ENCODE measurements at places on chromosomes 6 and 20.

GRCh38 chr6:14759976-14760672 lies 485.7 kb upstream of the JARID2 start:
- DNase-seq = no peak

DNA sequence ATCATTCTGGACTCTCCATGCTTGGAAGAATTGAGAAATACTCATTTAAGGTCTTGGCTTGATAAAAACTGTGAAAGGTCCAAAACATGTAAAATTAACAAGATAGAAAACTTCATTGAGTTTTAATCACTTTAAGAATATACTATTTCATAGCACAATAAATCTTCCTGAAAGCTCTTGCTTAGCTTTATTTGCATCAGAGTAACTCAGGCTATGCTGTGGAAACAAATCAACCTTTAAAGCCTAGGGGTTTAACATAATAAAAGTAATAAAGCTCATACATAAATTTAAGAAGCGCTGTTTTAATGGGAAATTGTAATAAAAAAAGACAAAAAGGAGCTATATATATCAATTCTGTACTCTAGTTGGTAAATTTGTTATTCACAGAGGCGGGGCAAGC lies 77.2 kb upstream of the PTCHD4 start:
- no peak for DNase-seq

- no peak for DNase-seq
Observed at GRCh38 chr6:83467620-83468036, 36.8 kb upstream of the ME1 start.

GRCh38 chr6:13439644-13440043 lies 47.8 kb downstream of the GFOD1 start:
- no peak for DNase-seq

DNA sequence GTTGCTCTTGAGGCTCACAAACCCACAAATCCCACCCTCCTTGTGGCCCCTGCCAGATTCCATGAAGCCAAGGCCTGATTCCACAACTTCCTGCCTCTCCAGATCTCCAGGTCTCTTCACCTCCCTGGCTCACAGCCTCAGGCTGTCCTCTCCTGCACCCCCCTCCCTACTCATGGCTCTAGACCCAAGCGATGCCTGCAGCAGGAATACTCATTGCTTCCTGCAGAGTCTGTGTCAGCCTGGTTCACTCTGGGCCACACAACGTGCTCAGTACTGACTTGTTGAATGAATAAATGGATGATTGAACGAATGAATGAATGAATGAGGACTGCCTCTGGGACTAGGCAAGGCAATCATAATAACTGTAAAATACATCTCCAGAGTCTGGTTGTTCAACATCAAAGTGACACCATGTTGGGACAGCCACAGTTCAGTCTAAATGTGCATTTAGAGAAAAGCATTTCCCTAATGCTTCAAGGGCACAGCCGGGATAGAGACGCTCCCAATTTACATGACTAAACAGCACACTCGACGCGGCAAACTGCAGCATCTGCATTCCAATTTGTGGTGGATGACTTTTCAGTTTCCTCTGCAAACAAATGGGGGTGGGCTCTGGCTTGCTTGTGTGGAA lies 139.9 kb downstream of the GRM4 start:
- DNase-seq = no peak

DNA sequence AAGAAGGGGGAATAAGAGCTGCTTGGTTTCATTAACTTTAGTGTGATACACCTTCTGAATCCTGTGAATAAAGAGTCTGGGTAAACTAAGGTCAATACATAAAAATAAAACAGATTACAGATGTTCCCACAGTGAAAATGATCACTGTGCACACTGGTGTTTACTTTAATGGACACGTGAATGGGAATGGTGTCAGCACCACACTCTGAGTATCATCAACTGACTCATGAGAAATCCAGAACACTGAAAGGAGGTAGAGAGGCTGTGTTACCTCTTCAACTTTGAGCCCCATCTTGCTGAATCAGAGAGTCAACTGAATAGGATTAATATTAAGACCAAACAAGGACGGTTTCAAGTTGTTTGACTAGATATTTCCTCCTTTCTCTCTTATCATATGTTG lies 75.0 kb downstream of the ELOVL4 start:
- no peak for DNase-seq

DNA sequence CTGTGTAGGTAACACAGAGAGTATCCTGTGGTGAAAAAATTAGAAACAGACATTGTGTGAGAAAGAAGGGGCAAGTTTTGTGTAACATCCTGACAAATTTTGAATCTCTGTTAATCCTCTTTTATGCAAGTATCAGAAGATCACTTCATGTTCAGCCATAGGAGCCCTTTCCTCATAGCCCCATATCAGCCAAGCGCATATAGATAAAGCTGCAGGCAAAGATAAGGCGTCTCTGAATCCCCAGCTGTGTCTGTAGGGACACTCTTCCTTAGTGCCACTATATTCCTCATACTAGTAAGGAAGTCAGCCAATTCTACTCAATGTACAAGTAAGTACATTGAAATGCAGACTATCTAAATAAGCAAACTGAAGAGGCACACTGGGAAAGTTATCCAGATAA lies 22.3 kb downstream of the HTR1E start:
- DNase-seq = no peak

- DNase-seq = no peak
Observed at GRCh38 chr20:19830211-19830785, 72.2 kb downstream of the RIN2 start.

GRCh38 chr6:157912326-157912725 lies 69.3 kb upstream of the SYNJ2 start:
- no peak for DNase-seq

GRCh38 chr6:114121913-114122662 lies 151.1 kb upstream of the HDAC2 start:
- DNase-seq = no peak

DNA sequence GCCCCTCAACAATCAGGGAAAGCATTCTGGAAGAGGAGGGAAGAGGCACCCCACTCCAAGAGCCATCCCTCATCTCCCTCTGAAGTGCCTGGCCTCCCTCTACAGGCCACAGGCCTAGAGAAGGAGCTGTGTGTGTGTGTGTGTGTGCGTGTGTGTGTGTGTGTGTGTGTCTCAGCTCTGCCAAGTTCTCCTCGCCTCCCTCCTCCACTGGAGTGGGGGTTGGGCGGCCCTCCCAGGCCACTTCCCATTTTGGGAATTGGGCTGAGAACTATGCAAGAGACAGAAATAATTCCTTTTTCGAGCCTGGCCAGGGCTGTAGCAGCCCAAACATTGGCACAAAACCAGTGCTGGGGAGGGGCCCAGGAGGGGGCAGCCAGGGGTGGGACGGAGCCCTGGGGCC lies 35.7 kb downstream of the KCNB1 start:
- DNase-seq = no peak

GRCh38 chr6:53728570-53729194 lies 63.1 kb upstream of the KLHL31 start:
- DNase-seq = peak; percentile 34

DNA sequence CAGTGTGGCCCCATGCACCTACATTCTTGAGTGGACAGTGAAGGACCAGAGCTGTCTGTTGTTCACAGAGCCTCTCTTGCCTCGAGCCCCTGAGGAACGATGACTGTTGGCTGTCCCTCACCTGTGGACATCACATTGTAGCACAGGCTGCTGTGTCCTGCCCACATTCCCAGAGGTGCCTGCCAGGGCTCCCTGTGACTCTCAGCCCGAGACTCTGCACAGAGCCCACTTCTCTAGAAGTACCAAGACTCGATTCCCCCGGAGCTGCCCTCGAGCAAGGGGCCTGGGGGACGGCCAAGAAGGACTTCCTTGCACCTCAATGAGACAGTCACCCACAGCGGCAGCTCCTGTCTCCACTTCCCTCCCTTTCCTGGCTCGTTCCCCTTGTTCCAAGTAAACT lies 28.6 kb upstream of the DLGAP4 start:
- DNase-seq = no peak

GRCh38 chr6:160428818-160429619 lies 80.8 kb downstream of the SLC22A3 start:
- no peak for DNase-seq

DNA sequence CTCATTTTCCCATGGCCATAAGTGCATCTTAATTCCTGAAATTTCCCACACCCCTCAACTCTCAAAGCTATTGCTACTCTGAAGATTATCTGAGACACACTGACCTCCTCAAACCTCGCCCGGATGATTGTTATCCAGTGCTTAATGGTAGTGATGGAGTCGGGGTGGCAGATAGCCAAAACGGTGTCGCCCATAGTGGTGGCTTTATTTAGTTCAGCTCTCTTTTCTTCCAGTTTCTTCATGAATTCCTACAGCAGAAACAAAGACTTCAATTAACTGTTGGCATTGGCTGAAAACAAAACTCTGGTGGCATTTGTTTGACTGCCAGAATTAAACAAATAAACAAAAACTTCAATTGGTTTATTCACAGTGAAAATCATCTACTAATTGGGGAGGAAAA lies 165.4 kb downstream of the DST start:
- DNase-seq = no peak

DNA sequence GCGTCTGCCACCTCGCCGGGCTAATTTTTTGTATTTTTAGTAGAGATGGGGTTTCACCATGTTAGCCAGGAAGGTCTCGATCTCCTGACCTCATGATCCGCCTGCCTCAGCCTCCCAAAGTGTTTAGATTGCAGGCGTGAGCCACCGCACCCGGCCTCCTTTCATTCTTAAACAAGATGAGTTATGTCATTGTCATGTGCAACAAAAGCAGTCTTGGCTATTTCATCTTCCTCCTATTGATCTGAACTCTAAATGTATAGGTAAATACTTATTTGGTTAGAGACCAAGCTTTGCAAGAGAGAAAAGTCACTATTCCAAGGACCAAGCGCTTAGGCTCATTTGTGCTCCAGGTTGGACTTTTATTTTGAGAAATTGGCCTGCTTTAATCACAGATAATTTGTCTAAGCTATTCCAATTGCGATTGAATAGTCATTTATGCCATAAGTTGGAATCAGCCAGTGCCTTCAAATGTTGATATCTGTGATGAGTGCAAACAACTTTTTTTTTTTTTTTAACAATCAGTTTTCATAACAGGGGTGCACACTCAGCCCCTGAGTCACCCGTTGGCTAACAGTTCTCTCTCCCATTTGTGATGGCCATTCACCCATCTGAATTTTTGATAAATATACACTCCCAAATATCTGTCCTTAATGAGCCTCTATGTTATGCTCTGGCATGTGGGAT lies 167.3 kb downstream of the BCAS1 start:
- no peak for DNase-seq

- no peak for DNase-seq
Observed at GRCh38 chr20:58399926-58400325, 10.9 kb downstream of the VAPB start.

GRCh38 chr20:6686171-6686570 lies 81.3 kb upstream of the BMP2 start:
- DNase-seq = no peak

DNA sequence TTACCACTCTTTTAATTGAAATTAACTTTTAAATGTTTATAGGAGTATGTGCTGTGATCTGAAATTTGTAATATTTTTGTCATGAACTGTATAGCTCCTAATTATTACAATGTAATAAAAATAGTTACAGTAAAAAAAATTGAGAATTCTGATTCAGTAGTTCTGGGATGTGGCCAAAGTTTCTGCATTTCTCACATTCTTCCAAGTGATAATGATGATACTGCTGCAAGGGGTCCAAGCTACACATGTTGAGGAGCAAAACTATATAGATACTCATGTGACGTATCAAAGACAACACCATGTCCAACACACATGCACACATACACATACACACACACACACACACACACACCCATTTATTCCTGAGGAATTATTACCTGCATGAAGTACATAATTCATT lies 71.0 kb upstream of the FAM83B start:
- no peak for DNase-seq

DNA sequence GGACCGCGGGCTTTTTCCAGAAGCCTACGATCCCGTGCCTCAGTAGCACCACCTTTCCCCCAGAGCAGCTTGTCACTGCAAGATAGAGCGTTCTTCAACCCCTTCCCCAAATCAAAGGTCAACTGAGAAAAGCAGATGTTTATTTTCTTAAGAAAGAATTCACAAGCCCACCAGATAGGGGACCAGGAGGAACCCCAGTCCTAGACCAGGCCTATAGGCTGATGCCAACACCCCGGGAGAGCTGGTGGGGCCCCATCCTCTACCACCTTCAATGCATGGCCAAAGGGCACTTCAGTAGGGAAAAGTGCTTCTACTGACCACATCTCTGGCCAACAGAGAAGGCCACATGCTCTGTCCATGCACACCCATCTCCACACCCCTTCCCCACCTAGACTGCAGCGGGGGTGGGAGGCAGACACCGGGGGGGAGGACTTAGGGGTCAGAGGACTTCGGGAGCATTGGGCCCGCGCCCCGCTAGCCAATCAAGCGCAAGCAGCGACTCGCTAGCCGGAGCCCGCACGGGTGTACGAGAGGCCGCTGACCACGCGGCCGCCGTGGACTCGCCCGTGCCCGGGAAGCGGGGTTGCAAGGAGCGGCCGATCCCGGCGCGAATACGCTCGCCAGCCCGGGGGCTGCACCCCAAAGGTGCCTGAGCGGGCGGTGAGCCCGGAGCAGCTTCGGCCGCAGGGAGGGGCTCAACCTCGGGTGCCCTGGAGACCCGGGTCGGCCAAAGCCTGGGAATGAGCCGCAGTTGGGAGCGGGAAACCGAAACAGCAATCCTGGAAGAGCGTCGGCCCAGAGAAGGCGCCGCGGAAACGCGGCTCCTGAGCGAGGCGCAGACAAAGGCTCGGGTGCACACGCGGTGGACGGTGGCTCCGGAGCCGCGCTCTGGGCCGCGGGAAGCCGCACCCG lies 2.8 kb downstream of the PDE10A start:
- DNase-seq = no peak

GRCh38 chr20:24275946-24276705 lies 193.3 kb upstream of the SYNDIG1 start:
- DNase-seq = no peak

- DNase-seq = no peak
Observed at GRCh38 chr6:169028343-169028742, 225.3 kb downstream of the THBS2 start.

DNA sequence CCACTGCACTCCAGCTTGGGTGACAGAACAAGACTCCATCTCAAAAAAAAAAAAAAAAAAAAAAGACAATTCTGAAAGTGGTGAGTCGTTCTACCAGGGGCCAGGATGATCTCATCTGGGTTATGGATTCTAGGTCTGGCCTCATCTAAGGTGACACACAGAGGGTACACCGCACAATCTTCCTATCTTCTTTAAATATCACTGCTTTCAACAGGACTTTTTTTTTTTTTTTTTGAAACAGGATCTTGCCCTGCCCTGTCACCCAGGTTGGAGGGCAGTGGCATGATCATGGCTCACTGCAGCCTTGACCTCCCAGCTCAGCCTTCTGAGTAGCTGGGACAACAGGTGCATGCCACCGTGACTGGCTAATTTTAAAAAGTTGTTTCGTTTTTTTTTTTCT lies 67.7 kb downstream of the SLC16A10 start:
- DNase-seq = no peak

- no peak for DNase-seq
Observed at GRCh38 chr6:42781546-42781795, 381 bp upstream of the BICRAL start.

Measured in 8988T (cell line).